ENCODE measurements at places on chromosomes 6 and 20.

DNA sequence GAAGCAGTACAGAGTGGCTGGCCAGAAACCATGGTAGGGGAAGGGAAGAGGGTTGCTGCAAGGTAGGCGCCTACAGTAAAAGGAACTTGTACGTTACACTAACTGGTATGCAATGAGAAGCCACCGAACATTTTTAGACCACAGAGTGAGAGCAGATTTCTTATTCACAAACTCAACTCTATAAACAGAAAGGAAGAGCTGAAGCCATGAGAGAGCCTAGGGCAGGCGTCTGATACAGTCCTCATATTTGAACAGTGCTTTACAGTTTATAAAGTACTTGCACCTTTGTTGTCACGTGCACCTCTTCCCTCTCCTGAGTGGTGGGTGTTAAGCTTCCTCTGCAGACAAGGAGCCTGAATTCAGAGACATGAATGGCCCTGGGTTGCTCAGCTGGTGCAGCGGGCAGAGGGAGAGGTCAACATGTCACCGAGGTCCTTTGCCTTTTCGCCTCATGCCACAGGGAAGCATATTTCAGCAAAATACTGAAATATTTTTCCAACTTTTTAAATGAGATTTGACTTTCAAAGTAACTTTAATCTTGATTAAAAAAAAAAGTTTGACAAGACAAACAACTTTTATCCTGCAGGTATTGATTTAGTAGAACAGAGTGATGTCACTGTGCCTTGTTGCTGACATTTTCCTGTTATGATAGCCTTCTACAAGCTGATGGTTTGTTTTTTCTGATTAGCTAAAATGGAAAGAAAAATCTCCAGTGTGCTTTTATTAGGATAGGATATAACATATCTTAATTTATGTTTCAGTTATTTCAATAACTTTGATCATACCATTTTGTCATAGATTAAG lies 23.8 kb downstream of the UST start:
- DNase-seq: no peak

DNA sequence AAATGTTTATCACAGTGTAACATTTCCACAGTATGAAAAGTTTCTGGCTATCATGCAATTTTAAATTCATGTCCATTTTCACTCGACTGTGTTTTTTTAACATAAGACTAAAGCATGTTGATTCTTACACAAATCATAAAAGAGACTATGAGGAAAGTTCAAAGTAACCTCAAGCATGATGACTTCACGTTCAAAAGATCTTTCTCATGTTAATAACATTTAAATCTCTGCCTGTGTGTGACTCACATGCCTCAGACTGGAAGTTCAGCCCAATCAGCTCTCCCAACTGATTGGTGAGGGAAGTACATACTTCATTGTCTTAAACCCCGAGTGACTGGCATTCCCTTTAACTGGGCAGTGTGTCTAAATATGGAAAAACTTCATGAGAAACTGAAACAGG lies 37.4 kb downstream of the ATXN1 start:
- no peak for DNase-seq

GRCh38 chr20:37388831-37389230 lies 42.9 kb downstream of the SRC start:
- DNase-seq: no peak

DNA sequence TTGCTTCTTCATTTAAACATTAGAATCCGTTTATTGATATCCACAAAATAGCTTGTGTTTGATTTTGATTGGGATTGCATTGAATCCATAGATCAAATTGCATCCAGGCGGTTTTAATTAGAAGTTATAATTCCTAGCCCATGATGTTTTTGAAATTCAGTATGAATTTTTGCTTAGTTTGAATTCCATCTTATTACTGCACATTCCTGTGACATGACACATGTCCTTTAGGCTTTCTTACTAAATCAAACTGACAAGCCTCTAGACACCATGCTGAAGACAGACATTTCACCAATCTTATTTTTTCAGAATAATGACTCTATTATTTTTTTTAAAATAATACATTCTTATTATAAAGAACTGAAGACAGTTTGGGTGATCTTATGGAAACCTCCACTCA lies 21.4 kb upstream of the PI16 start:
- no peak for DNase-seq

DNA sequence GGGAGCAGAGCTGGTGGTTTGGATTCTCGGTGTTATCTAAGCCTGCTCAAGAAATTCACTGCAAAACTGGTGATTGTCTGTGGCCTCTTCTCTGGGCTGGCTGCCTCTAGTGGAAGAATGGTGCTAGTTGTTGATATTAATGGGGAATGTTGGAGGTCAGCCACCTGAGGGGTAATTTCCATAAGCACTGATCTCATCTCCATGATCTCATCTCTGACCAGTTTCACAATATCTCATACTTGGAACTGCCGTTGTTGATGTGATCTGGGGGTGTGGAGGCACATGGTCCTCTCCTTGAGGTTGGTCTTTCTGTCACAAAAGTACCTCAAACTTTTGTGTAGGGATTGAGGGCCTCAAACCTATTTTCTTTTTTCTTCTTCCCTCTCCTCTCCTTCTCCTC lies 102.6 kb downstream of the CD109 start:
- DNase-seq: no peak

- no peak for DNase-seq
These were observed 269.6 kb downstream of the KHDC1L start for GRCh38 chr6:72955666-72956065.

- DNase-seq: no peak
These were observed at the start of gene TIAM2 for GRCh38 chr6:154995254-154996015. TSS of gene TIAM2 (plus strand) at chr6:154995315. CDS start at chr6:155129224, 133,909 bp downstream.

DNA sequence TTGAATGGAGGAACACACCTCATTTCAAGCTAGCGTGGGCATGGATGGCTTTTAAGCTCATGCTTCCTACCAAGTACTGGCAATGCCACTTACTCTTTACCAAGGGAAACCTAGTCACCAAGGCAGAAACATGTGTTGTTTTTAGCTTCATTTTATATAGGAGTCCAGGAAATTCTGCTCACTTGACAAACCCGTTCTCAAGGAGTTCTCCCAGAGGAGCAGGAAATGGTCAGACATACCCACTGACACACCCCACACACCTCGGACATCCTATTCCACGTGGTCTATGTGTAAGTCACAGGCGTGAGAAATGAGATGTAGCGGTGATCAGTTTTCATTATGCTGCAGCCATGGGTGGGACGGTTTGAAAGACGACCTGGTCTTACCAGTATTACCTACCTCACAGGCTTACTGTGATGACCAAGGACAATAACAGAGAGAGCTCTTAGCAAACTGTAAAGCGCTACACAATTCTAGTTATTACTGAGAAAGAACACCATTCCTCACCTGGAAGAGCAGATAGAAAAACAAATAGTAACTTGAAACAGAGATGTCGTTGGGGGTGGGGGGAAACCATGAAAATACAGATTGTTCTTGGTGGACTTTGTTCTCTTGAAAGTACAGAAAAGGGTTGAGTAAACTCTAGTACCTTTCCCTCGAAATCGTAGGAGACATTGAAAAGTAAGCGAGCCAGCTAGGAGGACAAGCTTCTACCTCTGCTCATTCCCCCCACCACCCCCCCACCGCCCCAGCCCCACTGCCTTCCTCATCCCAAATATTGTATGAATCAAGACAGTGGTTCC lies 1.7 kb downstream of the CNKSR3 start:
- no peak for DNase-seq

DNA sequence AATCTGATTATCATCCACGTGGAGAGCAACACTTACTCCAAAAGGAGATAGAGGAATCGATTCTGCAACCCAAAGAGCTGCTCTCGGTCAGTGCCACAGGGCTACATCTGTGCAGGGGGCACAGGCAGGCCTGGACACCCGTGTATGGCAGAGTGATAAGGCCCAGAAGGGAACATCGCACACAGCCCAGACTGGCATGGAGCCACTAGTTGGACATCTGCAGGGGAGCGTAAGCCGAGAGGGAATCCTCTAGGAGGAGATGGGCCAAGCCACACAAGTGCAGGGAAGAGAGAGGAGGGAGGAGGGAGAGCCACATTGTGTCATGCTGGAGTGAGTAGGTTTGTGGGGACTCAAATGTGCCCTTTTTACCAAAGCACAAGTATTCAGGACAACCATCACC lies 50.4 kb upstream of the ENTPD6 start:
- no peak for DNase-seq

DNA sequence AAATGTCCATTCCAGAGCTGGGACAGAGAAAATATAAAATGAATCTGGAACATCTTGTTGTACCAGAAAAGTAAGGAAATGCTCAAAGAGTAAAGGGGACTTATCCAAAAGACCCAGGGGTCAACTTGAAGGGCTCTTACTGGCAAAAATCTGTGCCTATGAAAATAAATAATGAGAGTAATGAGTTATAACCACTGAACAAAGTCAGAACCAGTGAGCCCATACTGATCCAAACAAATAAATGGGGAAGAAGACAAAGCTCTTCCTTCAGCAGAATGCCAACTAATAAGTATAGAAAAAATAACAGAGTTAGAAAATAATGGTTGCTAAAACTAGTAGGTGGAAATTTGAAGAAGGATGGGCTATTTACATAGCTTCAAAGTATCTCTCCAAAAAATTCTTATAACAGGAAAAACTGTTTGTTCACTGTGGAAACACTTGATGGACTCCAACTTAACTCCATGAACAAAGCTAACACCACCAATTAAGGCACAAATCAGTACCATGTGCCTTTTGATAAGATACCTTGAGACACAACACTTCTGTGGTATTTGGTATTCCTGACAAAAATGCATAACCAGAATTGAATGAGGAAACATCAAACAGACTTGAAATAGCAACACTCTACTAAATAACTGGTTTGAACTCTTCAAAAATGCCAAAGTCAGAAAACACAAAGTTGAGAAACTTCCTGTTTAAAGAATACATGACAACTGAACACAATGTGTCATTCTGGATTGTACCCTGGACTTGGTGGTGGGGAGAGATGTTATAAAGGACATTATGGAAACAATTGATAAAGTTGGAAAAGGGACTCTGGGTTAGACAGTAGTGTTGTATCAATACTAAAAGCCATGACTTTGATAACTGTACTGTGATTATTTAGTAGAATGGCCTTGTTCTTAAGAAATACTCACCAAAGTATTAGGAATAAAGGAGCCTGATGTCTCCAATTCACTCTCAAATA lies 197.5 kb downstream of the ISM1 start:
- no peak for DNase-seq

- no peak for DNase-seq
These were observed 133.4 kb upstream of the B3GAT2 start for GRCh38 chr6:71090217-71090616.

GRCh38 chr20:704726-705125 lies 29.1 kb upstream of the SCRT2 start:
- DNase-seq: no peak

GRCh38 chr6:81906041-81906440 lies 153.6 kb upstream of the TENT5A start:
- no peak for DNase-seq

DNA sequence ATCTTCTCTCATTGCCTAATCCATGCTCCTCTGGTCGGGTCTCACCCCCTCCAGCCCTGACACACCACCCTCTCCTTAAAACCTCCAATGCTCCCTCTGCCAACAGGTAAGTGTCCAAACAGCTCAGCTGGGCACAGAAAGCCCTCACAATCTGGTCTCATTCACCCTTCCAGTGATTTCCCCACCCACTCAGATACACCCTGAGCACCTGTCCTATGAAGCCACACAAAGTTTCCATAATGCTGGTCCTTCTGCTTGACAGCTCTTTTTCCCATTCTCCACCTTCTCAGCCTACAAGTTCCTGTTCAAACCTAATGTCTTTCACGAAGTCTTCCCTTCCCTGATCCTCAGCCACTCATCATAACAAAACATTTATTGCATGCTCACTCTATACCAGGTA lies 70.1 kb upstream of the MRPS10 start:
- no peak for DNase-seq

Measured in NCI-H1092 (cell line).